Effector memory CD8-positive, alpha-beta T cell (primary cell): ENCODE measurements at places on chromosomes 6 and 20.

DNA sequence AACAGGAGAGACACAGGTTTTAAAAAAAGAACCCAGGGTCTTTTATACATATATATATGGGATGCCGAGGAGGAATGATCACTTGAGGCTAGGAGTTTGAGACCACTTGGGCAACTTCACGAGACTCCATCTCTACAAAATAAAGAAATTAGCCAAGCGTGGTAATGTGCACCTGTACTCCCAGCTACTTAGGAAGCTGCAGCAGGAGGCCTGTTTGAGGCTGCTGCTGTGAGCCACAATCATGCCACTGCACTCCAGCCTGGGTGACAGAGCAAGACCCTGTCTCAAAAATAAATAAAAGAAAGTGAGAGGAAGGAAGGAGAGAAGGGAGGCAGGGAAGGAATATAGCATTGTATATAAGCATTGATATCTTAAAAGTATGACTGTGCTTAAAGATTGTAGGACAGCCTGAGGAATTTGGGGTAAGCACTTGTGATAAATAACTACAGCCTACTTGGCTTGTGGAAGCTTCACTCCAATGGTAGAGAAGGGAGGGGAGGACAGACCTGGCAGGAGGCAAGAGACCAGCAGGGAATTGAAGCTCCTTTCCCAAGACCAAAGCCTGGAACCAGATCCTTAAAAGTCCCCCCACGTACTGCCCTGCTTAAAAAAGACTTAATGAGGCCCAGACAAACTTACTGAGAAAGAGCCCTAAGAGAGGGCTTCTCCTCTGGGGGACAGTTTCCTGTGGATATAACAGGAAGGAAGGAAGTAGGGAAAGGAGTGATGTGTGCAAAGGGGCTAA lies 2.5 kb upstream of the SNTA1 start:
- no peak for DNase-seq

DNA sequence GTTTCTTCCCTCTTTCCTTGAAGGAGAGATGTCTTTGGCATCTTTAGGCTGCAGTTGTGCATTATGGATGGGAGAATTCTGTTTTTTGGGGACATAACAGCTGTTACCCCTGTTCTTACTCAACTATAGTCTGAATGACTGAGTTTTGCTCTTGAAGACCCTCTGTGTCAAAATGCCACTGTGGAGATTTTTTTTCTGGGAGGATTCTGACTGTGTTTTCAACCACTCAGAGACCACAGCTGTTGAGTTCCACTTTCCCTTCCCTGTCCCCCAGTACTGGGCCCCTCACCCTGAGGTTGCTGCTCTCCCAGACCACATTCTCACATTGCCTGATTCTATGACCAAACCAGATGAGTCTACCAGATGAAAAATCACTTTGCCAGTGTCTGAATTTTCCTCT lies 48.1 kb downstream of the NKX2-2 start:
- no peak for DNase-seq

DNA sequence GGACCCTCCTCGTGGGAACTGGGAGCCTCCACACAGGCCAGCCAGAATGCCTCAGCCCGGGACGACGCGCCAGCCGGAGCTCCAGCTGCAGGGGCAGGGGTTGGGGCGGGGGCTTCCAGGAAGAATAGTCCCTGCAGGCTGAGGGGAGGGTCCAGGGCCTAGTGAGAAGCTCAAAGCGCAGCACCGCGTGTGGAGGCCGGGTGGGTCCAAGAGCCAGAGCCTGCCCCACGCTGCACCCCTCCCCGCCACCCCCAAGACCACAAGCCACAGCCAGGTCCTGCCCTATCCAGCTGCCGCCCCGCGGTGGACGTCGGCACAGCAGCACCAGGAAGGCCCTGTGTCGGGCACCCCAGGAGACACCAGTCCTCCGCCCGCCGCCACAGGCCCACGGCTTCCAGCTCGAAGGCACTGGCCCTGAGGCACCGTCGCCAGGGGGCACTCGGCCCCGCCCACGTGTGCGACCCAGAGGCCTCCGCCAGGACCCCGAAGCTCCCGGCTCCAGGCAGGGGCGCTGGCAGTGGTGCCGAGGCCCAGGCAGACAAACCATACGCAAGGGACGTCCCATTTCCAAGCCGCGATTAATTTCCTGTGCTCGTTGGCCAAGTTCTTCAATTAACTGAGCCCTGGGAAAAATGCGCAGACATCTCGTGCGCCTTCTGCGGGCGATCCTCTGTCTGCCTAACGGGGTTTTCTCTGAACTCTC lies 19.5 kb downstream of the KCNQ2 start:
- no peak for DNase-seq

DNA sequence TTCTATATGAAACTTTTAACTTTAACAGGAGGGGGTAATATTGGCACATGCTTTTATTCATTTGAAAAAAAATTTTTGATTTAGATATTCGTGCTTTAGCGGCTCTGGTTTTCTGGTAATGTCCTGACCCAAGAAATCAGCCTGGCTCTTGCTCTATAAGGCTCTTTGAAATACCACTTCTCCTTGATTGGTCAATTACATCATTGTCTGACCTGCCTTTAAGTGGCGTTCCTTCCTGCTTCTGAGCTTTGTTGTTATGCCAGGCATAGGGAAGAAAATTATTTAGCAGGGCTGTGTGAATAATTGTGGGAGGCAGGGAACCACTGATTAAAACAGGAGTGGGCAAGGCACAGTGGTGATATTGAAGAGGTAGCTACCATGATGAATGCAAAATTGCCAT lies 3.9 kb downstream of the RNF144B start:
- DNase-seq, result no peak

DNA sequence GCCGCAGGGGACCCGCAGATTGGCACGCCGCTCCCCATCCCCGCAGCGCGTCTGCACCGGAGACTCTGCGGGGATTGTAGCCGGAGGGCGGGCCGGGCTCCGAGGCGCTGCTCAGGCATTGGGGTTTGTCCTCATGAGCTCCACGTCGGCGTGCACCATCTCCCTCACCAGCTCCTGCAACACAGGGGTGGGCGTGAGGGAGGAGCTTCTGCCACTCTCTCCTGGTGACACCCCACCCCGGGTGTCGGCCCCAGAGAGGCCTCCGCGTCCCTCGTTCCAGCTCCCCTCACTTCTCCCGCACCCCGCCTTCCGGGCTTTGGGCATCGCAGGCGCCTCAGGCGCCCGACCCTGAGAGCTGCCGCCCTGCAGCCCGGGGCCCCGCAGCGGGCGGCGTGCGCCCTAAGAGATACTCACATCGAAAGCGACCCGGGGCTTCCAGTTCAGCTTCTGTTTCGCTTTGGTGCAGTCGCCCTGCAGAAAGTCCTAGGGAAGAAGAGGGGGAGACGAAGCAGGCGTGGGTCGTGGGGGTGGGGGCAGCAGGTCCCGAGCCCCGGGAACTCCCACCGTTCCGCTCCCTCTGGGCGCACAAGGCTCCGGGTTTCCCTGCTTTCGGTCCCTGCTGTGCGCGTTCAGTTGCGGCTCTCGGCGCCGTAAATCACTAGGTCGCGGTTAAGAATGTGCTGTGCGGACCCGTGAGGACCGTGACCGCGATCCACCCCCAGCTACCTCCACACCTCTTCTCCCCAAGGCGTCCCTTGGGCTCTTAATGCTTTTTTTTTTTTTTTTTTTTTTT lies 14.5 kb downstream of the FOXC1 start:
- DNase-seq, result no peak

DNA sequence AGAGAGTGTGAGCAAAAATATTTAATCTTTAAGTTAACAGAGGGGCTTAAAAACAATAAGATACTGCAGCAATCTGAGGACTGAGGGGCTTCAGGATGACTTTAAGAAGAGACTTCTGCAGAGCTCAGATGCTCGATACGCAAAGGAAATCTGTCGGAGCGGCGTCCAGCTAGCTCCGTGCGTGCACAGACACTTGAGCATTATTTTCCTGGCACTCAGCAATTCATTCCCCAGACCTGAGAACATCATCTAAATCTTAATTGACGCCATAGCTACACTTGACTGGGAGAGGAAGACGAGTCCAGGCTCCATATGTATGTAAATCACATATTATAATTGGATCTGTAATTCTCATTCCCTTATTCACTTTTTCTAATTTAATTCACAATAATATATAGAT lies 228.2 kb downstream of the SOD2 start:
- no peak for DNase-seq

DNA sequence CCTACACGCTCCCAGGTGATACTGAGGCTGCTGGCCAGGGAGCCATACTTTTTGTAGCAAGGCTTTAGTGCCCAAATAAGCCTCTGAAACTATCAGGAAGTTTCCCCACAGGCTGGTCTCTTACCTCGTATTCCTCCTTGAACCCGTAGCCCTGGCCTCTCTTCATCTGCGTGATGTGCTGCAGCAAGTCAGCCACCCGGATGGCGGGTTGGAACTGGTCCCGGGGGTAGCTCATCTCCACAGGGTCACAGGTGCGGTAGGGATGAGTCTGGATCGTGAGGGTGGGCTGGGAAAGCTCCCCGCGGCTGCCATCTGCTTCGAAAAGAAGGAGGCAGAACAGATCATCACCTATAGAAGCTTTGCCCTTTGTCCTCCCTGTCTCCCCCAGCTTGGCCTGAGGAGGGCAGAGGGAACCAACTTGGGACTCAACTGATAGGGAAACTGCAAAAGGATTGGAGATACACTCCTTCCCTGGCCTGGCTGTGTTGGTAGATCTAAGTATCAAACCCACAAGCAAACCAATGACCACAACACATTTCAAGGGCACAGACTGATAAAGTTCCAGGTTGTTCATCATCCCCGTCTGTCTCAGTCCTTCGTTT lies 543.2 kb upstream of the CHD6 start:
- DNase-seq, result no peak

GRCh38 chr20:21125072-21125848 lies 622 bp upstream of the KIZ start:
- DNase-seq, result no peak
